ENCODE measurements at places on chromosomes 6 and 20.
A peak's percentile ranks its signal among the peaks of the same experiment; 100 is the strongest.

DNA sequence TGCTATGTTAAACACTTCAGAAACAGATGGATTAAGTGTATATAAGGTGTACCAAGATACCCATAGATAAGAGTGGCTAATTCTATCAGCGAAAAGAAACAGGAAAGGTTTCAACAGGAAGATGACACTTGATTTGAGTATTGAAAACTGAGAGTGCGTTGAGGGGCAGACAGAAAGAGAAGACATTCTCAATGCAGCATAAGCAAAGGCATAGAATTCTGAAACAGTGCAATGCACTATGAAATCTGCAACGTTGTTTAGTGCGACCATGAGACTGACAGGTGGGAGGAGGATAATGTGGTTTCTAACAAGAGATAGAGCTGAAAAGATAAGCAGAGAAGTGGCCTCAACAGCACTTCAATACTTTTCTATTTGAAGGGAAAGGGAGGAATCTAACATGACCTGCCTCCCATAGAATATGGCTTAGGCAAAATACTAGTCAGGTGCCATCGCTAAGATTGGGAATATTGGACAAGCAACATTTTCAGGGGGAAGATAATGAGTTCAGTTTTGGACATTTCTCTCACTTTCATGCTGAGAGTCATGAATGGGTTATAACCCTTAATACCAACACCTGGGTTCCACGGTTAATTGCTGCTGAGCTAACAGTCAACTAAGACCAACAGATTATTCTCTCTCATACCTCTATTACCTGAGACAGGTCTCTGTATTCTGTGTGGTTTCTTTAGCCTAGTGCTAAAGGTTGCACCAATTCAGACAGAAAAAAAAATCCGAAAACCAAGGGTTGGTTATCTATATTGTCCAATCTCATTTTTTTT, 312.9 kb upstream of the ARID1B start:
- no peak for DNase-seq

DNA sequence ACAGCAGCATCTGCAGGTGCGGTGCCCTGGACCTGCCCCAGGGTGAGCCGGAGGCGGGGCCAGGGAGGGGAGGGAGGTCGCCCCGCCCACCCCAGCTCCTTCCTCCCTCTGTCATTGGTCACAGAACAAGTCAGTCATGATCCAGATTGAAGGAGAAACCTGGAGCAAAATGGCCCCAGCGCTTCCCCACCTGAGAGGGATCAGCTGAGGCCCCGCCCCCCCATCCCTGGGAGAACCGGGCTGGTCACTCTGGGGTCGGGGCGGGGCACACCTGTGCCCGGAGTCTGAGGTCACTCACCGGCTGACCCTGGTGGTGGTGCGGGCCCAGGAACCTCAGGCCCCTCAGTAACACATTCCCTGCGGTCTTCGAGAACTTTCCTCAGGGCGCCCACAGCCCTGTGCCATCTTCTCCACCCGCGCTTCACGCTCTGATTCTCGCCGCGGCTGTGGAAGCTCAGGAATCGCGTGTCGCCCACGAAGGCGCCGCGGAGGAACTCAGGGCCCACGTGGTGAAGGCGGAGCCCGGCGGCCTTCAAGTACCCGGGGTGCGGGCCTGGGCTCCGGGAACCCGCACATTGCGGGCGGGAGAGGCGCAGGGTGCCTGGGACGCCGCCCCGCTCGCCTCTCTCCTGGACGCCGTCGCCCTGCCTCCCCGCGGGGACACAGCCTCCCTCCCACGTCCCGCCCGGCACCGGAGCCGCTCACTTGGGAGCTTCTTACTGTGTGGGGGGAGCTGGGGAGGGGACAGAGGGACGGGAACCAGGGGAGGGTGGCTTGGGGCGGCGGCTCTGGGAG, 36.4 kb upstream of the HLA-C start:
- DNase-seq: peak; percentile 44

DNA sequence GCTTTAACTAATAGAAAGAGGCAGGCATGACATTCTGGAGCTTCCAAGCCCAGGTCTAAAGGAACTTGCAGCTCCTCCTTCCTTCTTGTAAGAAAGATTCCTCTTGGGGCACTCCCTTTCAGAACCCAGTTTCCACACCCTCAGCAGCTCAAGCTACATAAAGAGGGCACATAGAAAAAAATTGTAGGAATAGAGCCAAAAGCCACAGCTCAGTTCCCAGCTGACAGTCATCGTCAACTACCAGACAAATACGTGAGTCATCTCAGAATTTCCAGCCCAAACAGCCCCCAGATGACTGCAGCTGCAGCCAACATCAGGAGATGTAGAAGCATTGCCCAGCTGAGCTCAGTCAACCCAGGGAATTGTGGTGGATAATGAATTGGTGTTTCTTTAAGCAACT, 349.8 kb upstream of the ARID1B start:
- DNase-seq: no peak

- DNase-seq: peak; percentile 71
Observed at GRCh38 chr6:30690403-30691207, at the start of gene NRM. Gene NRM (minus strand): TSS chr6:30690984. CDS start chr6:30690974, 10 bp downstream.

DNA sequence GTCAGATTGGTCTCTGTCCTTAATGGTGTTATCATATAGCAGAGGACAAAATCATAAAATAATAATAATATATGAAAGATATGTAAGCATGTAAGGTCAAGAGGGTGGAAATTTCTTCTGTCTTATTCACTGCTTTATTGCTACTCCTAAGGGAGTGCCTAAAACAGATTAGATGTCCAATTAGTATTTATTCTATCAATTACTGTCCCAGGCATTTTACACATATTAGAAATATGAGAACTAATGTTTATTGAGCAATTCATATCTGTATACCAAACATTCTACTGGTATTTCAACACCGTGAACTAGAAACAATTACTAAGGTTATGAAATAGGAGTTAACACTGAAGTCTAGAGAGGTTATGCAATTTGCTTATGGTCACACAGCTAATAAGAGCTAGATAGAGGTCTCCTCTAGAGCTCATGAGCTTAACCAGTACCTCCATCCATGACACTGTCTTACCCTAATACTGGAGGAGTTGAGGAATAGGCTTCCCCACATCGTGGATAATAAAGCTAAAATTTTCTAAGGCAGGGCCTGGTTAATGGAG, 302.3 kb downstream of the PLCB1 start:
- no peak for DNase-seq

DNA sequence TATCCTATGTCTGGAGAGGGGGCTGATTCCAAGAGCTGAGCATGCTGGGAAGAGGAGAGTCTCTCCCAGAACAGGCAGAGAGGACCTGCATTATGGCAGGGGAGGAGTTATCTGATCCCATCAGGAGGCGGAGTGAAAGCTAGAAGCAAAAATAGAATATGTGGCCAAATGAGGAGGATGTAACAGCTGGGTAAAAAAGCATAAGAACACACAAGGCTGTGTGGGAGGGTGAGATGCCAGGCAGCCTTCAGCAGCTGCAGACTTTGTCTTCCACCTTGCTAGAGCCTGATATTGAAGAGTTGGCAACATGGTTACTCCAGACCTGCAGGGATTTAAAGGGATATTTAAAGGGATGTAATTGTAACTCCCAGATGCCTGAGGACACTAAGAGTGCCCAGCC, 167.1 kb downstream of the PTPRT start:
- no peak for DNase-seq

DNA sequence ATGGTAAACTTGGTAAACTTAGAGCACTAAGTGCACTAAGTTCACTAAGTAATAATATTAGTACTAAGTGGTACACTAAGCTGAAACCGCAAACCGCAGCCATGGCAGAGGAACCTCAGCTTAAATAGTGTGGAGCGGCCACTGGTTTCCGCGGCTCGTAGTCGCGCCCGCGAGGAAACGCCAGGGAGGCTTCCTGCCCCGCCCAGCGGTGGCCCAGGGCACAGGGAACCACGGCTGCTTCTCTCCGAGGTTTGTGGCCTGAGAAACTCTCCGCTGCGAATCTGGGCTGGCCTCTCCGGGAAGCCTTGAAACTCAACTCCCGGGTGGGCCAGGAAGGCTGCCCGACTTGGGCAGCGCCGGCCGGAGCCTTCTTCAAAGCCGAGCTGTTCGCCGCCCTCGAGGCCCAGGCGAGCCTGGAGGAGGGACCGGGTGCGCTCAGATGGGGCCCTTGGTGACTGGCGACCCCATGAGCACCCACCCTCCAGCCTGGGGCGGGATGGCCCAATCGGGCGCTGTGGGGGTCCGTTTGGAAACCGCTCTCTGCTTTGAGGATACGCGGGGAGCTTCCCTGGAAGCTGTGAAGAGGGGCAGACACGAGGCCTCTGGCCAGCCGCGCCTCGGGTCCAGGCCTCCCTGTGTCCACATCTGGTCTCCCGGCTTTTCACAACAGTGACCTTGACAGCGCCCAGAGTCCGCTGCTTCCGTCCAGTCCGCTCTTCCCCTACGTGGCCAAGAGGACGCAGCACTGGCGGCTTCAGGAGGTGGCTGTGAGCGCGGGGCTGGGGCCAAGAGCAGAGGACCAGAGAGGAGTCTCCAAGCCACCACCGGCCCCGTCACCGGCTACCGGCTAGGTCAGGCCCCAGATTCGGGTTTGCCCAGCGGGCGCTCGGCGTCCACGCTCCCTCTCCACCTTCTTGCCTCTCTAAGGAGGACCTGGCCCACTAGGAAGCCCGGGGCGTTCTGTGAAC, 25.4 kb upstream of the HLA-E start:
- peak; percentile 68 for DNase-seq

GRCh38 chr6:156978948-156979347, 201.8 kb downstream of the ARID1B start:
- no peak for DNase-seq

DNA sequence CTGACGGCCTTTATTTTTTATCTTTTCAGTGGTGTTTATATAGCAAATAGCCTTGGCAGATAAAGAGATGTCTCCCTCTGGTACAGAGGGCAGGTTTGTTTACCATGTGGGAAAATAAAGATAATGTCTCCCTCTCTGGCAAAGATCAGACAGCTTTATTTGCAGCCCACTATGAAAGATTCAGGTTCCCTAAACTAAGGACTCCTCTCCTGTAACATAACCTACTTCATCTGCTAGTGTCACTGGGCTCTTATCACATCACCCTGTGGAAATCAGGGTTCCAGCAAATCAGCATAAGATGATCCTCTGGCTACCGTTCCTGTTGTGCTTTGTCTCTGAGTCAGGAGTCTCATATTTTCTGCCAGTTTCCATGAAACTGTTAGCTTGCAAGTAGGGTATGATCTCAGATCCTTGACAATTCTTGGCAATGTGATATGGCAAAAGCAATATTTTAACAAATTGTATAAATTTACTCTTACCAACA, 3.1 kb downstream of the FBXL4 start:
- no peak for DNase-seq

DNA sequence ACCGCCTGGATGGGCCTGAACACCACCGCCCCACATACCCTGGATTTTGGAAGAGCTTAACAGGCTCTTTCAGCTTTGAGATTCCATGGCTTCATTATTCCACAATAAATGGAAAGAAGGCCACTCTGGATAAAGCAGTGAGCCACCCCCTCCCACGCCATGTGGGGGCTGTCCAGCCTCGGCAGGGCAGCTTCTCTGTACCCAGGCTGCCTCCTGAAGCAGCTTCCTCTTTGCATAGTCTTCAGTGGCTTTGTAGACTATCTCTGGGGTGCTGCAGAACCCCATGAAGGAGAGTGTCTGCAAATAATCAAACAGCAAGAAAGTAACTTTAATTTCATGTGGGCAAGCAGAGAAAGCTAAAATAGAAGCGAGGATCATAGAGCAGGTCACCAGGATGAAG, 96.6 kb upstream of the NXT1 start:
- DNase-seq: no peak

DNA sequence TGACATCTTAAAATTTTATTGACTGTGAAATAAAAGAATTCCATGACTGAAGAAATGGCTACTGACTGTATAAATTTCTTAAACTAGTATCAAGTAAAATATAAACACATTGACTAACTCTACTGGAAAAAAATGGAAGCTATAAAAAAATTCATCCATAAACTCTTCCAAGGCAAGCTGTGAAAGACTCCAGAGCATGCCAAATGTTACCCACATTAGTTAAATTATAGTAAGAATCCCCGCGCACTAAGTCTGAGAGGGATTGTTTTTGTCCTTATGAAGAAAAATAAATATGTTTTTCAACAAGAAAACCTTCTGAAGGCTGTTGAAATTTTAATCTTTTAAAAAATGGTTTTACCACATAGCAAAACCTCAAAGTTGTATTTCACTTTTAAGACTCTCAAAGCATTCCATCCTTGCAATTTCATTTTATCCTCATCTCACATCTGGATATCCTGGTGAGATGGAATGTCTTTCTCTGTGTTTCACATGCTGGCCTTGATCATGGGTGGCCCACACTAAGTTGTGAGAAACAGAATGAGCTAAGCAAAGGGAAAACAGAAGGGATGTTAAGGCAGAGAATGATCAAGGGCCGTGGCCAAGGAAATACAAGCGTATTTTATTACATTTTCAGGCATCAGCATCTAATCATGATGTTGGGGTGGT, 732.5 kb downstream of the KIF16B start:
- DNase-seq: no peak

DNA sequence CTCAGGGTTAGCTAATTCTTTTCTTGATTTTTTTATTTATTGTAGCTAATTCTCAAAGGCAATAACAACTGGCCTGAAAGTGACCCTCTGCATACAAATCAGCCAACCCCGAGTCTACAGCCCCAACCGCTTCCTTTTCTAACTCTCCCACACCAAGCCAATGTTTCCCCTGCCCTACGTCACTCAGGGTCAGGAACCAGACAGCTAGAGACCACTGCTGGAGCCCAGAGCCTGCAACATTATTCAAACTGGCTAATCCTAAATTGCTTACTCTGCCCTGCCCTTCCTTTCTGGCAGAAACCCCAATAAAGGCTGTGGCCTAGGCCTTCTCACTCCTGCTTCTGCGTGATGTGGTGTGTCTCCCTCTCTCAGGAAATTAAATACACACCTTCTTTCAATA, 320.7 kb downstream of the CBLN4 start:
- no peak for DNase-seq

GRCh38 chr6:228881-229651, 63.2 kb upstream of the DUSP22 start:
- DNase-seq: no peak

DNA sequence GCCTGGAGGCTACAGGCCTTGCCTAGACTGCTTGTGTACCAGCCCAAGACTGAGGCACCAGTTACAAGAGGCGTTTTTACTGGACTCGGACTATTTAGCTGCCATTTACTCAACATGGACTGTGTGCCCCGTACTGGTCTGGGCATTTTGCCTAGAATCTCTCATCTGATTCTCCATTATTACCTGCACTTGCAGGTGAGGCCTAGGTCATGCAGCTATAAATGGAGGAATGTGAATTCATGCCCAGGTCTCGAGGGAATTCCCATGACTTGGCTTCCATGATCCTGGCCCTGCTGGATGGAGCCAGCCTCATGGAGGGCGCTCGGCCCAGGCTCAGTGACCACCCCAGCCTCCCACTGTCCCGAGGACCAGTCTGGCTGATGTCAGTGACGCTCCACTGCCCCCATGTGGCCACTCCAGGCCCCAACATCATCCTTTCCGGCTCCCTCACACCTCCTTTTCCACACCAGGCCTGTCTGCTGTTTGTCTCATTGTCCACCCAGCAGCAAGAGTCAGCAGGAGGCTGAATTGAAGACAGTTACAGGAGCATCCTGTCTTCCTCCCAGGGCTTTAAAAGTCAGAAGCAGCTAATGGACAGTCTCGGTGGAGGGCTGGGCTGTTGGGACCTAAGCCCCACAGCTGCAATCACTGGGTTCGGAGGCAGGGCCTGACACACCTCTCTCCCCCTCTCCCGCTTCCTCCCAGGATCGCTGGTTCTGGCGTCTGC, 8.7 kb downstream of the MMP24OS start:
- DNase-seq: no peak

All from stimulated activated CD8-positive, alpha-beta memory T cell treated with anti-CD3 and anti-CD28 coated beads, Interleukin-15, amount 100 ng/mL, for 48 hours (primary cell).